ENCODE measurements at places on chromosomes 3 and 15. TPM values are rescaled to one million over a fixed set of nuclear protein-coding genes. Genes with fewer than 3 reads are reported as not detected.

- H3K4me1 ChIP-seq = no peaks in the 10 kb centered on the region
- no peak overlapping the region for H3K27ac ChIP-seq
- no peak for DNase-seq
- no peak overlapping the region for H3K4me3 ChIP-seq
- no peaks in the 10 kb centered on the region for H3K27me3 ChIP-seq
- H3K36me3 ChIP-seq = no peaks in the 10 kb centered on the region
These were observed 545.5 kb downstream of the NTRK3 start for GRCh38 chr15:87711026-87711425.

DNA sequence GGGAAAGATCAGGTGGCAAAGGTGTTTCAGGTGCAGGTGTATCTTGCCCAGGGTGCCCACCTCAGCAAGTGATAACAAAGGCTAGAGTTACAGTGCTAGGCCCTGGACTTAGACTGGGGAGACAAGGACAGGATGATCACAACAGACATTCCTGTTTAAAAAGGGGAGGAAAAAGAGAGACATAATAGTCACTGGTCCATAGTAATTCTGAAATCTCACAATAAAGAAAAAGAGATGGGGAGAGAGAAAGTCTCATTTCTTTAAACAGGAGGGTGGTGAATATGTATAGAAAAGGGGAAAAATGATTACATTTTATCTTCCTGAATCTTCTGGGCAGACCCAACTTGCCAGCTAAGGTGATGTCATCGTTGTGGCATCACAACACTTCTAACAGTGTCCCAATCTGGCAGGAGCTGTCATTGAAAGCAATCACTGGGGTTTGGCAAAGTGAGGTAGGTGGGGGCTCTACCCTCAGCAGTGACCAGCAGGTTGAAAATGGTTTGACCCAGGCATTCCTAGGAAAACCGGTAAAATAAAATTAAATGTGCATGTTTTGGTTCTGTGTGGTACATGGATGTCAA lies 99.5 kb downstream of the ZNF621 start:
- H3K4me1 ChIP-seq = no peaks in the 10 kb centered on the region
- no peaks in the 10 kb centered on the region for H3K36me3 ChIP-seq
- H3K4me3 ChIP-seq = no peak overlapping the region
- no peak overlapping the region for H3K27ac ChIP-seq
- peaks cover 5% of the 10 kb centered on the region for H3K27me3 ChIP-seq

GRCh38 chr15:97146929-97147870 lies 813.3 kb upstream of the ARRDC4 start:
- DNase-seq = no peak
- H3K27ac ChIP-seq = no peak overlapping the region
- H3K27me3 ChIP-seq = no peaks in the 10 kb centered on the region
- H3K4me3 ChIP-seq = no peak overlapping the region

GRCh38 chr3:44132061-44132460 lies 109.6 kb upstream of the TOPAZ1 start:
- H3K27me3 ChIP-seq = peaks cover 11% of the 10 kb centered on the region
- no peak overlapping the region for H3K4me3 ChIP-seq
- no peak for DNase-seq
- H3K27ac ChIP-seq = no peak overlapping the region
- H3K4me1 ChIP-seq = peaks cover 15% of the 10 kb centered on the region

GRCh38 chr15:42151141-42151561 lies 5.3 kb downstream of the PLA2G4F start:
- DNase-seq = no peak
- no peak overlapping the region for H3K4me3 ChIP-seq
- no peaks in the 10 kb centered on the region for H3K4me1 ChIP-seq
- no peaks in the 10 kb centered on the region for H3K27me3 ChIP-seq
- H3K36me3 ChIP-seq = no peaks in the 10 kb centered on the region

DNA sequence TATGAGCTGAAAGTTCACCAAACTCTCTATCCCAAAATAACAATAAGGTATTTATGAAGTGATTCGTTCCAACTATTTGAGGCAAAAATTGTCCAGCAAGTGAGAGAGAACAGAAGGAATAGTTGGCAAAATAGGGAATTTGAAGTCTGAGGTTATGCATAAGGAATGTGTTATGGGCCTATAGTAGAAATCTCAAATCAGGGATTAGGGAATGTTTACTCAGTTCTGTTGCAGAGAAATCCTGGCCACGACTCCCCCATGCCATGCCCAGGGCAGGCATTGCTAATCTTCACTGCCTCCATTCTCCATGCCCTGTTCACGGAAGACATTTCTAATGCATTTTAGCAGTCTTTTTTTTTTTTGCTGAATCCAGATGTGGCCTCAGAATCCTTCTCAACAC lies 58.6 kb downstream of the FLNB start:
- no peak overlapping the region for H3K4me3 ChIP-seq
- H3K27ac ChIP-seq = no peak overlapping the region
- H3K36me3 ChIP-seq = no peaks in the 10 kb centered on the region
- no peak for DNase-seq
- H3K27me3 ChIP-seq = no peaks in the 10 kb centered on the region

FMN1 gene
- total RNA-seq = not detected
